ENCODE measurements at places on chromosomes 5 and 9. TPM values are rescaled to one million over a fixed set of nuclear protein-coding genes. Genes with fewer than 3 reads are reported as not detected.

DNA sequence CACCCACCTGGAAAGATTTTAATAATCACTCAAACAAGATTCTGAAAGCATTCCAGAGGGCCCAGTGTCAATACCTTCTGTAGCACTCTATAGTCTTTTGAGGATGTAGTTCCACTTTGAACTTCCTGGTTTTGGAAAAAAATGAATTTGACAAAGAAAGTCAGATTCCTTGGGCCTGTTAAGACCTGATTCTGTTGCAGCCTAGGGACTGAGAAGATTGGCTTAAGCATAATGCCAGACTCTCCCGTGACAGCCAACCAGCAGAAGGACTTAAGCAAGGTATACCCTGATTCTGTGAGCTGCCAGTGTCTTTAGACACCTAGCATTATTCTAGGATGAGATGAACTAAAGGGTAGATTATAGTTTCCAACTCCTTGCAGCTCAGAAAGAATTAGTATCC, 6.8 kb downstream of the SPINK5 start:
- DNase-seq, result no peak

DNA sequence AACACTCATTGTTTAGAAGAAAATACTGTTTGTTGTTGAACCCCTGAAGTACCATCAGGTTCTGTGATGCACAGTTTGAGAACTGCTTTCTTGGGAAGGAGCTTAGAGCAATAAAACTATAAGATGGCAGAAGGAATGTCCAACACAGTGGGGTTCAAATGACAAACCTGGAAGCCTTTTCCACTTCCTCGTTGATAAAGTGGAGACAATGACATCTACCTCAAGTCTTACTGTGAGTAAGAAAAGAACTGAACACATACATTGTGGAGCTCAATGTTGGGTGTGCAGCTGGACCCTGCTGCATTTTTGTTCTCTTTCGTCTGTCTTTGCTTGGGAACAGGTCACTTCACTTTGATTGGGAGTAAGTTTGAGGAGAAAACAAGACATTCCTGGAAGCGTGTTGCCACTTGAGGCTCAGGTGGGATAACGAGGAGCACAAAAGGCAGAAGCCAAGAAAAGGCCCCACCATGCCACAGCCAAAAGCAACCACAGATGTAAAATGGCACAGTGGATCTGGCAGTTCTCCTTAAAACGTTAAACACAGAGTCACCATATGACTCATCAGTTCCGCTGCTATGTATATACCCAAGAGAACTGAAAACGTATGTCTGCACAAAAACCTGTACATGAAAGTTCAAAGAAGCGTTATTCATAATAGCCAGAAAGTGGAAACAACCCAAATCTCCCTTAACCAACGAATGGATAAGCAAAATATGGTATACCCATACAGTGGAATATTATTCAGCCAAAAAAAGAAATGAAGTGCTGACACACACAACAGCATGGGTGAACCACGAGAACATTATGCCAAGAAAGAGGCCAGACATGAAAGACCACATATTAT, 42.9 kb upstream of the SUB1 start:
- DNase-seq, result peak; percentile 52

GRCh38 chr9:117072216-117072615, 342.6 kb downstream of the ASTN2 start:
- no peak for DNase-seq

Gene OR1J2
- not detected for total RNA-seq

GRCh38 chr9:79430619-79431018, 141.1 kb upstream of the TLE4 start:
- no peak for DNase-seq

Gene TGFBI
- 1,514 TPM for total RNA-seq

Gene KIF12
- not detected for total RNA-seq

DNA sequence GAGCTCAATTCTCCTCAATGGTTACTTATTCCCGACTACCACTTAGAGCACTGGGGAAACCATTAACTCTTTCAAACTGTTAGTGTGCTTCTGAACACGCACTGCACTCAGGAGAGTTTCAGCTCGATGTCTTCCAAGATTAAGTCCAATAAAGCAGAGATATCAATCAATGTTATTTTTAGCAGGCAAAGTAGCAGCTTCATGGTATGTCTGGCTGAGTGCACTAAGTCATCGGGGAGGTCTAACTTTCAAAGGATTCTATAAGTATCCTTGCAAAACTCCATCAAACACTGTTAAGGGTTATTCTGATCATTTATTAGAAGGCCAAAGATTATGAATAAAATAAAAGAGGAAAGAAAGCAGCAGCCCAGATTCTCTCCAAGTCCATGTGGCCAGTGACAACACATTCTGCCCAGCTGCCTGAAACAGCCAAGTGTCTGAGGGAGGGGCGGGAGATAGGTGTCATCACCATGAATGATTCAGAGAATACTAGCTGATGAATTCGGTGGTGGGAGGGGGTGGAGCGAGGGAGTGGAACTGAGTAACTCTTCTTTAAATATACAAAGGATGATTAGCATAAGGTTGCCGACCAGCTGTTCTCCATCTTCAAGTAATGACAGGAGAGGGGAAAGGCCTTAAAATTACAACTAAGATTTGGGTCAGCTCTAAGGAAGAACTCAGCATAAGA, 21.3 kb downstream of the NREP start:
- peak; percentile 94 for DNase-seq

Gene GABRA6
- not detected for total RNA-seq

DNA sequence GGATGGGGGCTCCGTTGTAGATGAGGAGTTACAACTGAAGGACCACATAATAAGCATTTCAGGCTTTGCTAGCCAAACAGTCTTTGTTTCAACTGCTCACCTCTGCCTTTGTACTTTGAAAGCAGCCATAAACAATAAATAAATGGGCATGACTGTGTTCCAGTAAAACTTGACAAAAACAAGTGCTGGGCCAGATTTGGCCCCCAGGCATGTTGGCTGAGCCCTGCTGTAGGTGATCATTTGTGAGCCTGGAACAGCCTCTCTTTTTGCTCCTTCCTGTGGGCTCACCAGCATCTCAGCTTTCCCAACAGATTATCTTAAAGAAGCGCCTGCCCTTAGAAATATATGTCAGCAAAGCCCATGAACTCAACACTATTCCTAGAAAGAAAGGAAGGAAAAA, 149.4 kb downstream of the GOLPH3 start:
- DNase-seq, result no peak
